ENCODE measurements at places on chromosomes 16 and 17. TPM values are rescaled to one million over a fixed set of nuclear protein-coding genes. Genes with fewer than 3 reads are reported as not detected.

DNA sequence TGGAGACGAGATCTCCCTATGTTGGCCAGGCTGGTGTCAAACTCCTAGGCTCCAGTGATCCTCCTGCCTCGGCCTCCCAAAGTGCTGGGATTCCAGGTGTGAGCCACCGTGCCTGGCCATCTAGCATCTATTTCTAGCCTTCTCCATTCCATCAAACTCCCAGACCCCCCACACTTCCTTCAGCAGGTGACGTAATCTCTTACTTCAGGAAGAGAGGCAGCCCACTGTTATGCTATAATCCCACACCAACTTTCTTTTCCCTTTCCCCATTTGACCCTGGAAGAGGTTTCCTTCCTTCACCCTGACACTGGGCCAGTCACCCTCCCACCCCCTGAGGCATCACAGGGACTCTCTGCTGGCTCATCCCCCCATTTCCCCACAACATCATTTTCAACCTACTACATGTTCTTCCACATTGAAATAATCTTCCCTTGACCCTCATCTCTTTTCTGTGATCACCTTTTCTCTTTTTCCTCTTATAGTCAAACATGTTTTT is 7.6 kb downstream of the ITGA2B start:
- no peak for DNase-seq

PRR35 gene
- total RNA-seq, result 12.5 TPM

DNA sequence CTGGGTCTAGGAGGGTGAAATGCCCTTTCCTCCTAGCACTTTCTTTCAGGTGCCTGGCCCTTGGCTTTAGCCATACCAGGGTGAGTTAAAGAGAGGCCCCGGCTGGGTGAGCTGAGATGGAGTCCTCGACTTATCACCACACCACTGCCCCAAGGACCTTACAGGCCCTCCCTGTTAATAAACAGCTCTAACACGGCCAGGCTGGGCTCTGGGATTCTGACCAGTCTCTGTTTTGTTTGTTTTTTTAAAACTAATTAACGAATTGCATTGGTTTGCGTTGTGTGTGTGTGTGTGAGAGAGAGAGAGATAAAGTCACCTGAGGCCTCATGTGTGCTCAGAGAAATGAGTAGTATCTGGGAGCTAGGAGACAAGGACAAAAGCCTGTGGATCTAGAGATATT is 14.3 kb downstream of the MYL4 start:
- no peak for DNase-seq

DNA sequence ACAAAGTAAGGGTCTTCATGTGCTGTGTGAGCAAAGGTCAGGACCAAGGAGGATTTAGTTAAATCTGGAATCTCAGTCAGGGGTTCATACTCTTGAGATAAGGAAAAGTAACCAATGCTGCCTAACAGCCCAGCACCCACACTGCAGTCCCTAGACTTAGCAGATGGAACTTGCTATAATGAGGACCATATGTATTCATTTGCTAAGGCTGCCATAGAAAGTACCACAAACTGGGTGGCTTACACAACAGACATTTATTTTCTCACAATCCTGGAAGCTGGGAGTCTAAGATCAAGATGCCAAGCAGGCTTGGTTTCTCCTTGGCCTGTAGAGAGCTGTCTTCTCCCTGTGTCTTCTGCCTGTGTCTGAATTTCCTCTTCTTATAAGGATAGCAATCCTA is 20.8 kb downstream of the ZP2 start:
- no peak for DNase-seq

GRCh38 chr17:5291683-5292350 is 9.7 kb downstream of the RABEP1 start:
- DNase-seq, result no peak

DNA sequence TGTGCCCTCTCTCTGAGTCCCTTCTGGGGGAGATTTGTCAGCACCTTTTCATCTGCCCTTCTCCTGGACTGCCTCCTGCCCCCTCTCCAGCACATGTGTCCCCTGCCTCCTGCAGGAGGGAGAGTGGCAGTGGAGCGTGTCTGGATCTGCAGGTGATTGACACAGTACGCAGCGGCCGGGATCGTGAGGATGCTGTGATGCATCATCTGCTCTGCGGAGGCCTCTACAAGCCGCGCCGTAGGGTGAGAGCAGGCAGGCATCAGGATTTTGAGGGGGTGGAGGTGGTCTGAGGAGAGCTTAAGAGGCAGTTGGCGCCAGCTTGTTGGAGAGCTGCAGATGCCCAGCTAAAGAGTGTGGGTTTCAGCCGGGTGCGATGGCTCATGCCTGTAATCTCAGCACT is 10.9 kb downstream of the SLC9A5 start:
- DNase-seq, result no peak

DNA sequence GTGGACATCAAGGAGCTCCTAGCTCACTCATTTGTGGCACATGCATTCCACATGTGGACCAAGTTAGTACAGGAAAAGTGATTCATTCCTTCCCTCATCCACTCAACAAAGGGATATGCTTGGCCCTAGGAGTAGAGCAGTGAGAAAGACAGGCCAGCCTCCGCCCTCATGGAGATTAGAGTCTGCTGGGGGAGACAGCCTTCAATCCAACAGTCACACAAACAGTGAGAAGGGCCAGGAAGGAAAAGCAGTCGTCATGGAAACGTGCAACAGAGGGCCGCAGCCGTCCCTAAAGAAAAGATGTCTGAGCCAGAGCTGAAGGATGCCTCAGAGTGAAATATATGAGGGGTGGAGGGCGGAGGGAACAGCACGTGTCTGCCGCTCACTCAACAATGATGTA is 109.9 kb downstream of the VPS53 start:
- no peak for DNase-seq

GRCh38 chr16:7351610-7352510 is 19.2 kb downstream of the RBFOX1 start:
- DNase-seq, result peak; percentile 98

- DNase-seq, result no peak
Measured at GRCh38 chr17:67554634-67555033, 163.1 kb upstream of the NOL11 start.

INCA1 gene
- not detected for total RNA-seq

GRCh38 chr17:12256380-12256995 is 235.8 kb downstream of the MAP2K4 start:
- peak; percentile 57 for DNase-seq

NOS2 gene
- 0.03 TPM for total RNA-seq

GRCh38 chr17:68452724-68453290 is 4.5 kb downstream of the WIPI1 start:
- DNase-seq, result no peak

KLHL10 gene
- 1.3 TPM for total RNA-seq

GRCh38 chr16:50887500-50888298 is 145.8 kb downstream of the CYLD start:
- DNase-seq, result no peak

- peak; percentile 61 for DNase-seq
Measured at GRCh38 chr17:16040710-16041251, 41.2 kb downstream of the TTC19 start.

DNA sequence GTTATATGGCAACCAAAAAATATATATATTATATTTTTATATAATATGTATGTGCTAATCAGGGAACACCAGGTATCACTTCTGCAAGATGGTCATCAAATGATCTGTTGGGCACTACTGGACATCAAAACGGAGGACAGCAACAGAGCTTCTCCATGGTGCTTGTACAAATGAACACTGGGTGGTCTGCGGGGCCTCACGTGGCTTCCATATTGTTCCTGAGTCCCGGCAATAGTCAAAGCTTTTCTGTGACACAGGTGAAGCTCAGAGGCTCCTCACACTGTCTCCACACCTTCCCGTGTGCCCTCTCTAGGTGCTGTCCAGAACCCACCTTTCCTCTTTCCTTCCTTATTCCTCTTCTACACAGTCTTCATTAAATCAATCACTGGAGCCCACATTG is 149.9 kb upstream of the PIRT start:
- no peak for DNase-seq

KRT32 gene
- not detected for total RNA-seq

DNA sequence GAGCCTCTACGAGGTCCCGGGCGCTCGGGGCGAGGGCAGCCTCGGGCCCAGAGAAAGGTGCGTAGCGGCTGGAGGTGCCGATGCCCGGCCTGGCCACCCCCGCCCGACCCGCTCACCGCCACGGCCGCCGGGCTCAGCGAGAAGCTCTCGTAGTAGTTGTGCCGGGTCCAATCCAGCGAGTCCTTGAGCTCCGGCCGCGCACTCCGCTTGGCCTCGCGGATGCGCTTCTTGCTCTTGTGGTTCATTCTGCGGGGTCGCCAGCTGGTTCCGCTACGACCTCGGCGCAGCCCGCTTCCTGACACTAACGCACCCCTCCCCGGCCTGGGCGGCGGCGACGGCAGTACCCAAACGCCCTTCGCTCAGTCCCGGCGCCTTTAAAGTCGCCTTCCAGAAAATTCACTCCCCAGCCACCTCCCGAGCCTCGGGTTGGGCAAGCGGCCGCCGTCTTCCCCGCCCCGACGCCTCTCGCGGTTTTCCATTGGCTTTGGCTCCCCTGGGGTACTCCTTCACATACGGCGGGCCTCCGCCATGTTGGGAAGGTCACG is at the start of gene JMJD6:
TSS of gene JMJD6 (minus strand) at position 376 of the 545 bp plus-strand sequence. CDS start at position 245, 131 bp downstream.
- DNase-seq, result peak; percentile 98

- DNase-seq, result no peak
Measured at GRCh38 chr17:34606763-34607162, 27.4 kb downstream of the TMEM132E start.

GRCh38 chr16:2953706-2954627 is 10.1 kb upstream of the KREMEN2 start:
- no peak for DNase-seq

DNA sequence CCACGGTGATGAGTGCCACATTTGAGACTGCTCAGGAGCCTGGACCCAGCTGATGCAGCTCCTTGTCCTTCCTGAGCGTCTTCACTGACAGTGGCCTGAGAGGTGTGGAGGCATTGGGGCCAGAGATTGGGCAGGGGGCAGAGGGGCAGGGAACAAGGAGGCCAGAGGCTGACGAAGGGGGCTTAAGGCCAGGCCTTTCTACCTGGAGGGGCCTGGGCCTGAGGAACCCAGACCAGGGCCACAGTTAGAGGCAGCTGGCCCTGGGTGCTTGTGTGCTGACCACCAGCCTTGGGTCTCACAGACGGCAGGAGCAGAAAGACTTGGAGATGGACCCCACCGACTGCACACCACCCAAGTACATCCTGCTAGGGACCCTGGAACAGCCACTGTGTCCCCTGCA is 168.2 kb upstream of the ZNF267 start:
- no peak for DNase-seq

ZFP3 gene
- 0.16 TPM for total RNA-seq

- DNase-seq, result no peak
Measured at GRCh38 chr16:80902306-80903110, 98.1 kb upstream of the CDYL2 start.

- no peak for DNase-seq
Measured at GRCh38 chr17:16943541-16944333, 28.2 kb downstream of the TNFRSF13B start.

DNA sequence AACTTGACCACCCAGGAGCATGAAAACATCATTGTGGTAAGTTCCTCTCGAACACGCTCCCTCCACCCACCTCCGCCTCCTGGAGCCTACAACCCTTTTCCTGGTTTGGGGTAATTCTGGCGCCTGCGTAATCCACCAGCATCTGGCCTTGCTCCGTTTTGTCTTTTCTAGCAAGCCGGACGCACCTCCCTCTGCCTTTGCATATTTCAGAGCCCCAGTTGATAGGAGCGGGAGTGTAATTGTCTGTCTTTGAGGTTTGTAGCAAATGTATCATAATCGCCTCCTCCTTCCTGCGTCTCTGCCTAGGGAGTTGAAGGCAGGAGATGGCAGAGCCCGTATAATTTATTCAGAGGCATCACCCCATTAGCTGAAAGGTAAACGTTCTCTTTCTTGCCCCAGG is 121.3 kb upstream of the PLCG2 start:
- no peak for DNase-seq

GRCh38 chr16:72554935-72555334 is 383.0 kb upstream of the PMFBP1 start:
- DNase-seq, result no peak

- no peak for DNase-seq
Measured at GRCh38 chr16:47884116-47884725, 271.6 kb downstream of the ABCC12 start.

MFSD11 gene
- total RNA-seq, result 47.2 TPM

HID1 gene
- total RNA-seq, result 3.0 TPM

- DNase-seq, result no peak
Measured at GRCh38 chr17:13513039-13513405, 88.7 kb downstream of the HS3ST3A1 start.

- no peak for DNase-seq
Measured at GRCh38 chr17:31136319-31136718, 41.5 kb downstream of the NF1 start.

NAGS gene
- 0.40 TPM for total RNA-seq

GRCh38 chr17:67245073-67245693 is at the start of gene HELZ:
HELZ (minus strand) TSS chr17:67245196; CDS start chr17:67218804, 26,392 bp downstream.
- DNase-seq, result peak; percentile 87

- no peak for DNase-seq
Measured at GRCh38 chr16:17151335-17151734, 319.4 kb downstream of the XYLT1 start.

CLEC19A gene
- not detected for total RNA-seq

CHAD gene
- total RNA-seq, result not detected

DNA sequence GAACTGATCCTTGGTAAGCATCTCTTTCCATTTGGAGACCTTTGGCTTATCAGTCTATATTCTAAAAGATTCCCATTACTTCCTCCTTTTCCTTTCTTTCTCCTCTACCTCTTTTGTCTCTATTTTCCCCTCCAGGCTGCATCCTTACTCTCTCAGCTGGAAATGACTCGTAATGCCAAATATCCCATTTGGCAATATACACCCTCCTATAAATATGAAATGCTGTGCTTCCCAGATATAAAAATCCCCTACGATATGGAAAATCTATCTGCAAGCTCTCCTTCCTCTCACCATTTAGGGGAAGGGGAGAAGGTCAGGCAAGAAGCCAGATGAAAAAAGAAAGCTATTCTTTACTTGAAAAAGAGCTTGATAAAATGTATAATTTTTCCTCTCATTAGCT is 39.9 kb downstream of the XPO6 start:
- DNase-seq, result no peak

DNA sequence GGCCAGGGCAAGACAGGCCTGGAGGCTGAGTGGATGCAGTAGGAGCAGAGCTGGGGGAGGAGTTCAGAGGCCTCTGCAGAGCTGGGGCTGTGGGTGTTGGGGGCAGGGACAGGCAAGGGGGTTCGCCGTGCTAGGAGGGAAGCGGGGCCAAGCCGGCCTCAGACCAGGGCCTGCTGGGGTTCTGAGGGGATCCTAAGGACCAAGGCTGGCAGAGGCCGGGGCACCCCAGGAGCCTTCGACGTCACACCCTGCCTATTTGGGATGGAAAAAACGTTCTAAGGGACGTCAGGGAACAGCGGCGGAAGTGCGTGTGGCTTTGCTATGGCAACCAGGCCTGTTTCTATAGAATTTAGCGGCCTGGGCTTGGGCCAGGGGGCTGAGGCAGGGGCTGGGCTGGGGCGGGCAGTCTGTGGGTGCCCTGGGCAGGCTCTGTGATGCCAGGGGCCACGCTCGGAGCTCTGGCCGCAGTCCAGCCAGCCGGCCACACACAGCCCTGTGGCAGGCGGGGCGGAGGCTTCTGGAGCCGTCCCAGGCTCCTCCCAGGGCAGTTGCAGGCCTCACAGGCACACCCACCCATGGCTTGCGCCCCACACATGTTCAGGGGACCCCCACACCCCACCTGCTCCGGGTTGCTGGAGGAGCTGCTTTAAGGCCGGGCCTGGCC is 3.7 kb downstream of the TRAF7 start:
- peak; percentile 69 for DNase-seq

GRCh38 chr17:63760771-63761539 is 12.4 kb downstream of the CCDC47 start:
- no peak for DNase-seq

GRCh38 chr17:77563439-77564102 is 394.9 kb upstream of the TNRC6C start:
- DNase-seq, result no peak

- no peak for DNase-seq
Measured at GRCh38 chr17:22514767-22515320, 822.5 kb downstream of the KCNJ18 start.

- no peak for DNase-seq
Measured at GRCh38 chr17:62591333-62591732, 36.1 kb upstream of the MRC2 start.

CACNG3 gene
- not detected for total RNA-seq

Measured in myocyte (in vitro differentiated cells).